ENCODE measurements at places on chromosomes 13 and 19.
A peak's percentile ranks its signal among the peaks of the same experiment; 100 is the strongest.

DNA sequence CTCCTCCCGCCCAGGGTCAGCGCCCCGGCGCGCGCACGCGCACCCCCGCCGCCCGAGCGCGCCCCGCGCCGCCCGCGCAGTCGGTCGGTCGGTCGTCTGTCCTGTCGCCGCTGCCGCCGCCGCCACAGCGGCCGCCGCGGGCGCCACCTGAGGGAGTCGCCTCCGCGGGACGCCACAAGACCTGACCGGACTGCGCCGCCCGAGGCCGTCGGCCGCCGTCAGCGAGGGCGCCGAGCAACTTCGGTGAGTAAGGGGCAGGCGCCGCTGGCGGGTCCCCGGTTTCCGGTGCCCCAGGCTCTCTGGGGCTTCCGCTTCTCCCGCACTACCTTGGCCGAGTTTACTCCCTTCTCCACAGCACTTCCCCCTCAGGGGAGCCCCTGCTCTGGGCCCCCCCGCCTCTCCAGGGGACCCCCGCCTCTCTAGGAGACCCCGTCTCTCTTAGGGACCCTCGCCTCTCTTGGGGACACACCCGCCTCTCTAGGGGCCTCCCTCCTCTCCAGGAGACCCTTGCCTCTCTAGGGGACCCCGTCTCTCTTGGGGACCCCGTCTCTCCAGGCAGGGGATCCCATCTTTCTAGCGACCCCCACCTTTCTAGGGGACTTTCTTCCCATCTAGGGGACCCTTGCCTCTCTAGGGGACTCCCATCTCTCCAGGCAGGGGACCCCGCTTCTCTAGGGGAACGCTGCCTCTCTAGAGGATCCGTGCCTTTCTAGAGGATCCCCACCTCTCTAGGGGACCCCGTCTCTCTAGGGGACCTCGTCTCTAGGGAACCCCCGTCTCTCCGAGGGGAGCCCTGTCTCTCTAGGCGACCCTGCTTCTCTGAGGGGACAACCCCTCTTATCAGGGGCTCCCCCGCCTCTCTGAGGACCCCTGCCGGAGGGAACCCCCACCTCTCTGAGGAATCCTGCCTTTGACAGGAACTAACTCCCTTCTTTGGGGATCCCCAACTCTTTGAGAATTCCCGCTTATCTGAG lies 19.3 kb upstream of the GATAD2A start:
- DNase-seq, result peak; percentile 64

- DNase-seq, result peak; percentile 53
Measured at GRCh38 chr13:34867590-34867989, 74.5 kb upstream of the NBEA start.

GRCh38 chr13:52842441-52842840 lies 6.0 kb downstream of the PCDH8 start:
- no peak for DNase-seq

DNA sequence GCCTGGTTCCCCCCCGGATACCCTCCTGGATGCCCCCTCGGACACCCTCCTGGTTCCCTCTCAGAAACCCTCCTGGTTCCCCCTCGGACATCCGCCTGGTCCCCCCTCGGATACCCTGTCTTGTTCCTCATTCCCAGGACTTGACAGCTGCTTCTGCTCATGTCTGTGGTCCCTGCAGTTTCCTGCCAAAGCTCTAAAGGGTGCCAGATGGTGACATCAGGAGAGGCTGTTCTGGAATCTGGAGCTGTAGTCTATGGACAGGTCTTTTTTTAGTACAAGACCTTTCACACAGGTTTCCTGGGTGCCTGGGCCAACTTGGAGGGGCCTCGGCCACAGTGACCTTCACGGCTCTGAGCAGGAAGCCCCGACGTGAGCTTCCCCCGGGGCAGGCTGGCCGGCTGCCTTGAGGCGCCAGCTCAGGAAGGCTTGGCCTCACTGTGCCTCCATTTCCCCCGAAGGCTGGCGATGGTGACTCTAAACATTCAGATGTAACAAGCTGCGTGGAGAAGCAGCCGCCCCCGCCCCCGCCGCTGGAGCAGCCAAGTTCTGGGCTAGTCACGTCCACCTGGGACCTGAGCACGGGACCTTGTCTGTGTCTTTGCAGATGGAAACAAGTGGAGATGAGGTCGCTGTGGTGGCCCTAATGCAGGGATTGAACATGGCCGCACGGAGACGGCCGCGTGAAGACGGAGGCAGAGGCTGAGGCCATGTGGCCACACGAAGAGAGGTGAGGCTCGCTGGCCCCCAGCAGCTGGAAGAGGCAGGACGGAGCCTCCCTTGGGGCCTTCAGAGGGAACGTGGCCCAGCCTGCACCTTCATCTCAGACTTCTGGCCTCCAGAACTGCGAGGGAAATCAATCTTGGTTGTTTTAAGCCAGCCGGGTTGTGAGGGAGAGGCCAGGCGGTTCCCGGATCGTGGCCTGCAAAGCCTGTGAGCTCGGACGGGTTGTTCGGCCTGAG lies 12.7 kb downstream of the SGTA start:
- DNase-seq, result no peak

GRCh38 chr13:99743094-99743493 lies 228.5 kb downstream of the ZIC5 start:
- no peak for DNase-seq

DNA sequence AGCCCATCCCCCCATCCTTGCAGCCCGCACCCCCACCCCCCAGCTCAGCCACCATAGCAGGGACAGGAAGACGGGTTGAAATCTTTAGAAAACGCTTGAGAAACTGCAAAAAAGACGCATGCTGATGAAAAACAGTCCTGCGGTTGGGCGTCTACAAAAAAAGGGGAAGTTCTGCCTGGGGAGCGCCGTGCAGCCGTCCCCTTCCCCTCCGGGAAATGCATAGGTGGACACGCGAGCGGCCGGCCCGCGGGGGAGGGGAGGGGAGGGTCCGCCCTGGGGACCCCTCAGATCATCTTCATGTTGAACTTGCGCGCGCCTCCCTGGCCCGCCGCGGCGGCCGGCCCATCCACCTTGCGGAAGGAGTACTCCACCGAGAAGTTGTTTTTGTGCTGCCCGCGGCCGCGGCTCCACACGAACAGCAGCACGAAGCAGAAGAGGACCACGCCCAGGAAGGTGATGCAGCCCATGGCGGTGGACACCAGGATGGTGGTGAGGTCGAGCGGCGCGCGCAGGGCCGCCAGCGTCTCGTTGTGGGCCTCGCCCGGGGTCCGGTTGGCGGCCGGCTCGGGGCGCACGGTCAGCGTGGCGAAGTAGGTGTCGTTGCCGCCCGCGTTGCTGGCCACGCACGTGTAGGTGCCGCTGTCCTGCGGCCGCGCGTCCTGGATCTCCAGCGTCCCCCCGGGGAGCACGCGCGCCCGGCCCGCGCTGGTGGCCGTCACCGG lies 7.9 kb upstream of the PEAK3 start:
- no peak for DNase-seq

Data from EL (cell line).